Astrocyte of the spinal cord (primary cell): ENCODE measurements at places on chromosomes 2 and 18.

GRCh38 chr2:163493359-163494298, 242.2 kb downstream of the FIGN start:
- DNase-seq = no peak

DNA sequence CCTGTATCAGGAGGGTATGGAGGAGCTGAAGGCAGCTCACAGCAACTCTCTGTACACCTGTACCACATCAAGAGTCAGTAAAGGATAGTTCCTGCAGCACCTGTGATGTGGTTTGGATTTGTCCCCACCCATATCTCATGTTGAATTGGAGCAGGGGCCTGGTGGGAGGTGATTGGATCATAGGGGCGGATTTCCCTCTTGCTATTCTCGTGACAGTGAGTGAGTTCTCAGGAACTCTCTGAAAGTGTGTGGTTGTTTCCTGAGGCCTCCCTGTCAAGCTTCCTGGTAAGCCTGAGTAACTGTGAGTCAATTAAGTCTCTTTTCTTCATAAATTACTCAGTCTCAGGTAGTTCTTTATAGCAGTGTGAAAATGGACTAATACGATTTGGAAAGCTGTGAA, 28.9 kb downstream of the OSBPL1A start:
- DNase-seq = no peak

- no peak for DNase-seq
These were observed 79.2 kb upstream of the IL1R2 start for GRCh38 chr2:101912545-101912944.

- DNase-seq = no peak
These were observed 5.8 kb upstream of the TLK1 start for GRCh38 chr2:171166328-171166983.

- DNase-seq = no peak
These were observed 86.9 kb downstream of the ZCCHC2 start for GRCh38 chr18:62609764-62610163.

DNA sequence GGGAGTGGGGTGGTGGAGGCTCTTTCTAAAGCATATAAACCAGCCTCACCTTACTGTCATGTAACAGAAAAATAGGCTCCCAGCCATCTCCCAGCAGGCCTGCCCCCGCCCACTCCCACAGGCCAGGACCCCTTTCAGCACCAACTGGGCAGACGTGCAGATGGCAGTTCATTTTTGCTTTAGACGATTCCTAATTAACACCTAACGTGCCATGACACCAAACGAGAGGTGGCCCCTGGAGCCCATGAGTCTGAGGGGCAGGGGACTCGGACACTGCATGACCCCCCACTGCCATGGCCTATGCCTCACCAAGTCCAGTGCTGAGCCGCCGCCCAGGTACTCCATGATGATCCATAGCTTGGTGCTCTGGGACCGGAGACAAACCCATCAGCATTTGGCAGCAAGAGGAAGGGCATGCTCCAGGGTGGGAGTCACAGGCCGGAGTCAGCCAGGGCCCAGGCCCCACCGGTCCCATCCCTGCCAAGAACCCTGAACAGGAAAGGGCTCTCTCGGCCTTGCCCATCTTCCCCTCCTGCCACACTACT, 7.9 kb downstream of the STK25 start:
- no peak for DNase-seq

DNA sequence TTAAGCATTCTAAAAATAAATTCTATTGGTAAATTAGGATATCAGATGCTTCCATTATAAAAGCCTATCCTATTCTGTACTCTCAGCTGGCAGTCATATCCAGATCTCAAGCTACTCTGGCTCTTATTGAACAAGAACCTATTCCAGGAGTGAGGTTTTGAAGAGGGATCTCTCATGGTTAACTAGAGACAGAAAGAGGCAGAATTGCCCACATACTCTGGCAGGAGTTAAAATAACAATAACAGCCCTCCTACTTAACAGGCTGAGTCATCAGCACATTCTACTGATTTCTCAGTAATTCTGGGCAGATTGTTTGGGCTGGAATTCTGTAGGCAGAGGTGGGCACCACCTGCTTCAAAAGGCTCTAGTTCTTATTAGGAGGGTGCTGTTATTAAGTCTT, 142.0 kb upstream of the UNC80 start:
- DNase-seq = peak; percentile 86

DNA sequence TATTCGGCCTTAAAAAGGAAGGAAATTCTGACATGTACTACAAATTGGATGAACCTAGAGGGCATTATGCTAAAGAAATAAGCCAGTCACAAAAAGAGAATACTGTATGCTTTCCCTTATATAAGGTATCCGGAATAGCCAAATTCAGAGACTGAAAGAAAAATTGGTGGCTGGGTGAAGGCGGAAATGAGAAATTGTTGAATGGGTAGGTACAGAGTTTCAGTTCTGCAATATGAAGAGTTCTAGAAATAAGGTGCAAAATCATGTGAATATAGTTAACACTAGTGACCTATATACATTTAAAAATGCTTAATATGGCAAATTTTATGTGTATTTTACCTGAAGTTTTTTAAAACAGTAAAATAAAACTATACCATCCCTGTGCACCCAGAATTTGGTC, 43.1 kb downstream of the RMP24 start:
- DNase-seq = no peak

DNA sequence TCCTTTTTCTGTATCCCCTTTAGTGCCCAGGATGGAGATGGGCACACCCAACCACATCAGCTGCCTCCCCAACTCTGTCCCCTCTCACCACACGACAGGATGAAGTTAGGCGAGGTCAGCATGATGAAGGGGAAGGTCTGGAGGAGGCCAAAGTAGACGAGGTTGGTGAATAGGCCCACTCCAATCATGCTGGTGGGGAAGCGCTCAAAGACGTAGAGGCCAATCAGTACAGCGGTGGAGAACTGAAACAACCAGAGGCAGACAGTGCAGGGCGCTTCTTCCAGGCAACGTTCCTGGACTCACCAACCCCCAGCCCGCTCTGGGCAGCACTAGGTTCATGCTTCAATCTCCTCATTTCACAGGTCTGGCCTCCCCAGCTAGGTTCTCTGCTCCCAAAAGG, 2.9 kb downstream of the TEX261 start:
- DNase-seq = no peak

DNA sequence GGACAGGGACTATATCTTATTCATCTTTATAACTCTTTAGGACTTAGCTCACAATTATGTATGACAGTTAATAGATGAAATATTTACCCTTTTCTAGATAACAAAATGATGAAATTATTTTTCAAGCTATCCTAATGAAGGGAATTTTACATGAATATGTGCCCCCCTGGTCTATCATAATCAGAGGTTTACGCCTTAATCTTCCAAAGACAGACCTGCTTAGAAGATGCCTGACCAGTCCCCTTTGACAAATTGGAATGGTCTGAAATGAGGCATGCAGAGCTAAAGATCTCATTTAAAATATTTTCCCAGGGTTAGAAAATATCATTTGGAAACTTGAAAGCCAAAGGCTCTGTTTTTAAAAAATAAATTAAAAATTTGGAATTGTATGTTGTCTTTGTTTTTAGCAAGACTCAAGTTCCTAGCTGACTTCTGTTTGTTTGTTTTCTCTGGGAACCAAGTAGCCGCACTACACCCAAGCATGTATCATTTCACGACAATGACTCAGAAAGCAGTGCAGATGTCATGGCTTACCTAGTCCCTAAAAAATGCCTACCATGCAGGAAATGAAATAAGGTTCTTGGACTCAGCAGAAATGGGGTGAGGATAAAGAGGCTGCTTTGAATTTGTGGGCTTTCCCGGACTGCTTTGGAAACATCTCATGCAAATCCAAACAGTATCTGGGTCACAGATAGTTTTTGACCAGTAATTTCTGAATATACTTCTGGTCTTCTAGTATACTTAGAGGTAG, 162.1 kb downstream of the ZEB2 start:
- peak; percentile 96 for DNase-seq

DNA sequence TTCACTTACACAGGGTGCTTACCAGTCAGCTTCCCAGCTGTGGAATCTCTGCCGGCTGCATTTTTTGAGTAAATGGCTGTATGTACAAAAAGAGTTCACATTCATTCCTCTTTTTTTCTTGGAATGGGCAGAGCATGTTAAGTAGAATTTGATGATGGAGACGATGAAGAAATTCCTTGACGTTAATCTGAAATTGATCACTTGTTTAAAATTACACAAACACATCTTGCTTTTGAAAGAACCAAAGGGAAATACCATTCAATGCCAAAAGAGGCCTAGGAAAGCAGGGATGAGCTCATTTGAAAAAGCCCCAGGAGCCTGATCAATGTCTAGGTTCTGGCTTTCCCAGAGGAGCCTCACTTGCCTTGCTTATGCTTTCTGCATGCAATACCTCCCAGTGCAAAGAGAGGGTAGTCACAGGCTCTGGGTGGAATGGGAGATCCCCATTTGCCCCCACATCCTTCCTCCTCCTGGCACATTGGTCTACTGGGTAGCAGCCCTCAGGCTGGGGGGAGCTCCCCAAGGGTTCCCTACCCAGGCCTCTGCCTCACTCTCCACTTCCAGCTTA, 12.3 kb upstream of the SMAD7 start:
- no peak for DNase-seq

DNA sequence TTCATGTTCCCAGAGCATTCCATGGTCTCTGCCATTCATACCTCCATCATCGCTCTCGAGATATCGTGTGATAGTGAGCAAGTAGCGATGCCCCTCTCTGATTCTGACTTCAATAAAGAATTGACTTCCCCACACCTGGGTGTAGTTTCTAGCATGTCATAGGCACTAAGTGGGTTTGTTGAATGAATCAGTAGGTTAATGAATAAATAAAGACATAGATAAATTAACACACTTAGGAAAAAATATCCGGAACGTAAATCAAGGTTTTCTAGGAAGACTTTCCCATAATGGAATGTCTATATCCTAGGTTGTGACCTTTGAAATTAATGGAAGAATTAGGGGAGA, 159.1 kb downstream of the DOCK10 start:
- DNase-seq = no peak

DNA sequence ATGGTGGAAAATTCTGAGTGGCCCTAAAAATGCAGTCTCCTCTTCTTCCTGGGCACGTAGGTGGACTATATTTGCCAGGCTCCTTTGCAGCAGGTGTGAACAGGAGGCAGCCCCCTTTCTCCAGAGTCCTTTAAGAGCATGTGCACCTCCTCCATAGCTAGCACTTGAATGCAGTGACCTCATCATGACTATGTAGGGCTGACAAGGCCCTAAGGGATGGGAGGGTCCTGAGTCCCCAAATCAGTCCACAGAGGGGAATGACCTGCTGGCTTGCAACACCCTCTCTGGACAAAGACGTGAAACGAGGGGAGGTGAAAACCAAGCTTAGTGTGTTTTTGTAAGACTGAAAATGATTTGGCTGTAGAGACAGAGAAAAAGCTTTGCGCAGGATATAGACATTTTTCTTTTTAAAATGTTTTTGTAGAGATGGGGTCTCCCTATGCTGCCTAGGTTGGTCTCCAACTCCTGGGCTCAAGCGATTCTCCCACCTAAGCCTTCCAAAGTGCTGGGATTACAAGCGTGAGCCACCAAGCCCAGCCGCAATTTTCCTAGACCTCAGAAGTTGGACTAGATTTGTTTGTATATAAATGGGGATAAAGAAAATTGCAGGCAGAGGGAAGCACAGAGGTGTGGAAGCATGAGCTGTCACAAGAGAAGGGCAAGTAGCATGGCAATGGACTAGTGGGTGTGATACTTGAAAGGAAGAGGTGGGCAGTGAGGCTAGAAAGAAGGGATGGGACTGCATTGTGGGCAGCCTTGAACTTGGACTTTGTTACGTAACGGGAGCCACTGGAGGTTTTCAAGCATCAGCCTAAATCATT, 28.8 kb downstream of the LONRF2 start:
- no peak for DNase-seq

GRCh38 chr18:45755934-45756333, 32.0 kb downstream of the SLC14A1 start:
- peak; percentile 87 for DNase-seq

GRCh38 chr18:49061991-49062831, 111.4 kb upstream of the SMAD7 start:
- no peak for DNase-seq

DNA sequence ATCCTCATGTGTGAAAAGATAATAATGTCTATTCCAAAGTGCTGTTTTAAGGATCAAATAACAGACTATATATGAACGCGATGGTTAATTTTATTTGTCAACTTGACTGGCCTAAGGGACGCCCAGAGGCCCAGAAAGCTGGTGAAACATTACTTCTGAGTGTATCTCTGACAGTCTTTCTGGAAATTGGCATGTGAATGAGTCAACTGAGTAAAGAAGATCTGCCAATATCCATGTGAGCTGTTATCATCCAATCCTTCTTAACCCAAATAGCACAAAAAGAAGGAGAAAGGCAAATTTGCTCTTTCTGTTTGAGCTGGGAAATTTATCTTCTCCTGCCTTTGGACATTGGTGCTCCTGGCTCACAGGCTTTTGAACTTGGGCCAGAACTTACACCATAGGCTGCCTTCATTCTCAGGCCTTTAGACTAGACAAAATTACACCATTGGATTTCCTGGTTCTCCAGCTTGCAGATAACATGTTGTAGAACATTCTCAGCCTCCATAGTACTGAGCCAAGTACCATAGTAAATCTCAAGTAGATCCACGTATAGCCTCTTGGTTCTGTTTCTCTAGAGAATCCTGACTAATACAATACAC, 114.7 kb upstream of the DOCK10 start:
- DNase-seq = no peak

DNA sequence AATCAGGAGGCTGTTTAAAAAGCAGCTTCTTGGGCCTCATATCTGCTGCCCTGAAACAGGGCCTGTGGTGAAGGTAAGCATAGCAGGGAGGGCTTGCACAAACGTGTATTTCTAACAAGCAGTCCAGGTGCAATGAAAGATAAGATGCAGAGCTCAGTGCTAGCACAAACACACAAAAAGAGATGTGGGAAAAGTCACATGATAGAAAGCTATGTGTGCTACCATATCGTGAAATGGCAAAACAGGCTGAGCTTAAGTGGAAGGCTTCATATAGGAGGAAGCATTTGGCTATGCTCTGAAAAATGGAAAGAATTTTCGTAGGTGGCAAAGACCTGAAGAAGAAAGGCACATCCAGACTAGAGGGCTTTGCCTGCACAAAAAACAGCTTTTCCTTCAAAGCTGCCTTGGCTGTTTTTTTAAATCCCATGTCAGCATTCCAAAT, 10.2 kb downstream of the RSAD2 start:
- no peak for DNase-seq

DNA sequence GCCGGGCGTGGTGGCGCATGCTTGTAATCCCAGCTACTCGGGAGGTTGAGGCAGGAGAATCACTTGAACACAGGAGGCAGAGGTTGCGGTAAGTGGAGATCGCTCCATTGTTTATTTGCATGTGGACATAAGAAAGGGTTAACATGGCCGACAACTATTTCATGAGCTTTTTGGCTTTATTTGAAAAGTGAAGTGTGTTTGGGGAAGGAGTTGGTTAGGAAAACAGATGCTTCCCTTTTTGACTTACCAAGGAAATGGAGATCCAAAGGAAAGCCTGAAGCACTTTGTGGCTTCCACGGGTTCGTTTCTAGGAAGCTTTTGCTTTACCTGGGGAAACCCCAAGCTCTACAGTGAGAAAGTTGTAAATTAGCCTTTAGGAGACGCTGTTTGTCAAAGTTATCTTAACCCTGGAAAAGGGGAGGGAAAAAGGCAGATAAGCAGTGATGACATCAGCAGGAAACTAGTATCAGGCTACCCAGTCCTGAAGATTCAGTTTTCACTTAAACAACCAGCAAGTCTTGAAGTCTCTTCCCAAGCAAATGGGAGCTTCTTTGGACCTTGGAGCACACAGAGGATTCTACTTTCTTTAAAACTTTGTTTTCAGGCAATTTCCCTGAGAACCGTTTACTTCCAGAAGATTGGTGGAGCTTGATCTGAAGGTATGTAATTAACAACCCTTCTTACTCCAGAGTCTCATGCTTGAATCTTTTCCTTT, at the start of gene CASP10:
Gene CASP10 (plus strand): TSS at position 492 of the 715 bp plus-strand sequence. CDS start 2,637 bp downstream, outside the sequence.
- peak; percentile 19 for DNase-seq
